Stimulated activated CD8-positive, alpha-beta memory T cell treated with anti-CD3 and anti-CD28 coated beads, Interleukin-12 subunit alpha, Interleukin-12 subunit beta, amount 100 ng/mL, for 1 hour (primary cell): ENCODE measurements at places on chromosomes 12 and 14.

DNA sequence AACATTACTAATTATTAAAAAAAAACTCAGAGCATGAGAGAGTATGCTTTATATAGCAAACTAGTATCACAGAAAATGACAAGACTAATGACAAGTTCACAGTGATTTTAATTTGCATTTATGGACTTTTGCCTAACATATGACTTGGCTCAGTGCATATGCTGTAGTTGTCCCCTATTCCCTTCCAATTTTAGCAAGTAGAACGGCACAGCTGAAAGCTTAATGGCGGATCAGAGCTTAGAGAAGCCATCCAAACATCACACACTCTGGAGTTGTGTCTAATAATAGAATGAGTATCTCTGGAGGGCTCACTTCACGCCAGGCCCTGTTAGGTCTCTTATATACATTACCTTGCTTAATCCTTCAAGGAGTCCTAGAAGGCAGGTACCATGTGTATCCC lies 13.3 kb downstream of the CNIH1 start:
- no peak for DNase-seq

DNA sequence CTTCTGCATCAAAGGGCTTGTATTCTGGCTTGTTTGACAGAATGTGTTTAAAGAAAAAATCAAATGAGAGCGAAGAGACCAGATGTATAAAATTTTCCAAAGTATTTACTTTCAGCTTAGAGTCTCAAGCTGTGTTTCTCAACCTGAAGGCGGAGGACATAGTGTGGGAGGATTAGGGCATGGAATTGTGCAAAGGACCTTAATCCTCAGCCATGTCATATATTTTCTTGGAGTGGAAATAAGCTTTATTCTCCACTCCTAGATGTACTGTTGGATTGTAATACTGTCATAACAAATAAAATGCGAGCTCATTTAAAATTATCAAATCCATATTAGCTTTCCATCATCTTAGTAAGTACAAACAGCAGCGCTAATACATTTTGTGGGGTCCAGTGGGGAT lies 154.0 kb downstream of the PAH start:
- DNase-seq = no peak

GRCh38 chr14:104974665-104975390 lies 3.3 kb downstream of the AHNAK2 start:
- DNase-seq = no peak

GRCh38 chr14:57823015-57823660 lies 42.8 kb downstream of the SLC35F4 start:
- DNase-seq = no peak

GRCh38 chr14:73283608-73284379 lies 46.5 kb downstream of the PAPLN start:
- no peak for DNase-seq

DNA sequence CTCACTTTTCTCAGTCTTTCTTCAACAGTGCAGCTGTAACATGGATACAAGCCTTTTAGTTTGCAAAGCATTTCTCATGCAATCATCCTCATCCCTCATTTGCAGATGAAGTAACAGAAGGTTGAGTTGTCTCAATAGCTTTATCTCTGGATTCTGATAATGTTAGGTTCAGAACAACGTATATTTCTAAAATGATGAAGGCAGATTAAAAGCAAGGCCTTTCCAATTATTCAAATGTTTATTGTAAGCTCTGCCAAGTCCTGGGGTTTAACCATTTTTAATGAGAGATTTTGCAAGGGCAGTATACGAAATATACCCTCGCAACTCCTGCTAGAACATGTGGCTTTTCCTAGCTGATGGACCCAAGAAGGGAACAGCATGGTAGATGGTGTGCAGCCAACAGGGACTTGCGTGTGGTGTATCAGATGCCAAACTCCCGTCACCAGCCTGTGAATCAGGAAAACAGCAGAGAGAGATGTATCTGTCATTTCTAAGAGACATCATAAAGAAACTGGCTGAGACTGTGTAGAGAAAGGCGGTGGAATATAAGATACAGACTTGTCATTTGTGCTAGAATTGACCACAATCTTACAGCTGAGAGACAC lies 319.7 kb downstream of the MED13L start:
- DNase-seq = no peak

DNA sequence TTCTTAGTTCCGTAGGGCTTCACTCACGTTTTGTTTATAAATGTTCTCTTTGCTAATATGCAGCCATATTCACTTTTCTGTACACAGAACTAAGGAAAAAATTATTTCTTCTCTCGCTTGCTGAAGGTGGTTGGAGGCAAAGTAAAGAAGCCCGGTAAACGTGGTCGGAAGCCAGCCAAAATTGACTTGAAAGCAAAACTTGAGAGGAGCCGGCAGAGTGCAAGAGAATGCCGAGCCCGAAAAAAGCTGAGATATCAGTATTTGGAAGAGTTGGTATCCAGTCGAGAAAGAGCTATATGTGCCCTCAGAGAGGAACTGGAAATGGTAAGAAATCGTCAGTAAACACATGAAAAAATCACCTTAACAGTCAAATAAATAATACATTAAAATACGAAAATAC lies 24.0 kb downstream of the CREBL2 start:
- no peak for DNase-seq

DNA sequence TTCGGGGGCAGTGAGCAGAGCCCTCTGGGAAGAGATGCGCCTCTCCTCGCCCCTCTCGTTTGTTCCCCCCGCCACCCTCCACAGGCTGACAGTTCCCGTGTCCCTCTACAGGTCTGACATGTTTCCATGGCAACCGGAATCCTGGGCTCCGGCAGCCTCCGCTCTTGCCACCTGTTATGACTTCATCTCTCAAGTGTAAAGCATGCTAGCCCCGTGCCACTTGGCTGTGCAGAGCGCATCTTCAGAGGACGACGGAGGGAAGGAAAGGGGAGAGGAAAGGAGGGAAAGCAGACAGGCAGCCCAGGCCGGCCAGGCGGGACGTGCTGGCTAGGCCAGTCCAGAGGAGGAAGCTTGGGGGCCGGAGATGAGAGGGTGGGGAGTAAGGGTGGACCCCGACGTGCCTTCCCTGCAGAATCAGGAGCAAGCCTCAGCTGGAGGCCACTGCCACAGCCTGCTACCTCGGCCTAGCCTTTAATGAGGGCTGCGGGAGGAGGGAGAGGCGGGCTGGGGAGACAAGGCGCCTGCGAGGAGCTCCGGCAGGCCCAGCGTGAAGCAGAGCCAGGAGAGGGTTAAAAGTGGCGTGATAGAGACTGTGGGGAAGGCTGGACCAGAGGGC lies 214.3 kb downstream of the DPF3 start:
- DNase-seq = no peak

DNA sequence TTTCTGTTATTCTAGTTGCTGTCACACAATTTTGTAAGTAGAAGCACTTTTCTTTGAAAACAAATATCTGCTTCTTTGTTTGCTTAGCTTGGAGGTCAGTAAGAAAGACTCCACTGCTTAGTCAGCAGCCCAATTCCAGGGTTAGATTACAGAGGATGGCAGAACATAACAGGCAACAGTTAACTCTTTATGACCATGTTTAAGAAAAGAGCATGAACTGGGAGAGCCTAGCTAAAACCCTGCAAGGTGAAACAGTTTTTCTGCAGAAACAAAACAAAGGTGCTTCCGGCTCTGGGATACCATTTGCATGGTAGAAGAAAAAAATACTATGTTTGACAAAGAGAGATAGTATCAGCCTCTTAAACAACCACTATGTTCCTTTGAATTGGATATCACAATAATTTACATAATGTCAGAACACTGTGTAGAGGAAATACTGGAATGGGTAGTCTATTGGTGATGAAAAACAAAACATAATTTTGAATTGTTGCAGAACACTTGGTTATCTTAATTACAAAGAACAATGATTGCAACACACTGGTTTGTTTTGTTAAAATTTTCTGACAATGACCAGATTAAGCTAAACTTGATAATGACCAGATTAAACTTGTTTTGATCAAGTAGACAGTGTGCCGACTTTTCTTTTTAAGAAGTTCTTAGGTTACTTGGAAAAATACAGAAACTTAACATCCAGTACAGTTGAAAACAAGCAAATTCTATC lies 22.4 kb upstream of the PPM1H start:
- DNase-seq = no peak

GRCh38 chr12:52901715-52902541 lies 2.9 kb downstream of the KRT8 start:
- no peak for DNase-seq

- DNase-seq = no peak
These were observed 13.3 kb downstream of the RAP1B start for GRCh38 chr12:68623984-68624383.

- DNase-seq = no peak
These were observed 32.8 kb downstream of the KCNMB4 start for GRCh38 chr12:70398862-70399261.

DNA sequence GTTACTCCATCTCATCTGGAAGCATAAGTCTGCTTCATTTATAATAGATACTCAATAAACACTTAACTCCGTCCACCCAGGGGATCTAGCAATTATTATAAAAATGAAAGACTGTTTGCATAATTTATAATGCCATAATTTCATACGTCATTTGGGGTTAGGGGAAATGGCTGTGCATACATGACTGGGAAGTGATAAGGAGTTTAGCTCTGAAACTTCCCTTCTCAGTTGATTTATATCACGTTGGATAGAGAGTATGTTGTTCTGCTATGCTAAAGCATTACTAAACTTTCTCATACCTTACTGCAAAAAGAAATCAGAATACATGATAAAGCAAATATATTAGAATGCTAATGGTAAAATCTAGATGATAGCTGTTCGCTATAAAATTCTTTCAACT lies 90.4 kb upstream of the DYNC1H1 start:
- no peak for DNase-seq

- no peak for DNase-seq
These were observed 1.6 kb downstream of the FAM234B start for GRCh38 chr12:13045816-13046215.

DNA sequence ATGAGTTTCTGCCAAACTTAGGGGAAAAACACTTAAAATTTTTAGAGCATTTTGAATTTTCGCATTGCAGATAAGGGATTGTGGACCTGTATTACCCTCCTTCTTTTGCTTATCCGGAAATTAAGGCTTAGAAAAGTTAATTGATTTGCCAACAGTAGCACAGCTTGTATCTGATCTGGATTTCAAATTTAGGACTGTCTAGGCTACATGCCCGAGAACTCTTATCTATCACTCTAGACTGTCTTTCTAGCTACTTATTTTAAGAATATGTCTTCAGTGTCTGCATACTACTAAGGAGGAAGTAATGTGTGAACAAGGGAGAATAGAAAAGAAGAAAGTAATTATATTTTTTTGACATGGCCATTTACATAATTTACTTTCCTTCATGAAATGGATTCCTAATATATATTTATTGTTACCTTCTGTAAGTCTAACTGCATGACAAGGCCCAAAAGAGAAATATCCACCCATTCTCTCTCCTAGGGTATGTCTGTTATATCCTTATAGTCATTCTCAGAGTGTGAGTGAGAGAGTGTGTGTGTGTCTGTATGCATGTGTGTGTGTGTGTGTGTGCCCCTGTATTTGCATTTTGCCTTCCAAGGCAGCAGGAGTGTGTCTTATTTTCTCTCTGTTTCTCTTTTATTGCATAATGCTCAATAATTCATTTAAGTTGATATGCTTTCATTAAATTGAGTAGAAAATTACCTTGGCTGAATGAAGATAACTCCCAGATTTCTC lies 132.1 kb downstream of the SLC5A8 start:
- DNase-seq = no peak

DNA sequence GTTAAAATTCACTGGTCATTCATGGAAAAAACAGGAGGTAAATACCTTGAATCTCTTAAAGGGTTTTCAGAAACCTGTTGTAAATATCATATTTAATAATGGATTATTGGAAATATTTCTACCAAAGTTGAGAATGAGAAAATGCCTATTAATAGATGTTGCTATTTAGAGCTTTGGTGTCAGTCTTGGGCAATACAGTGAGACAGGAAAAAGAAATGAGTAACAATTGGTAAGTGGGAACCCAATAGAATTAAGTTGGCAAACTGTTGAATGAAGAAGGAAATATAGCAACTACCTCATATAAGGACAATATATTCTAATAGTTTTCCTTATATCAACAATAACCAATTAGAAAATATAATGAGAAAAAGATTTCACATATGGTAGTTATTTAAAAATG lies 78.0 kb downstream of the ATF7IP start:
- no peak for DNase-seq

GRCh38 chr14:99502989-99503421 lies 21.8 kb downstream of the CCNK start:
- DNase-seq = no peak

GRCh38 chr14:75196064-75196463 lies 19.7 kb upstream of the TMED10 start:
- DNase-seq = no peak

GRCh38 chr12:55652352-55652751 lies 15.7 kb downstream of the OR10P1 start:
- no peak for DNase-seq

GRCh38 chr14:72849222-72849621 lies 44.7 kb downstream of the DPF3 start:
- no peak for DNase-seq

GRCh38 chr12:67989184-67989920 lies at the start of gene IFNG-AS1:
Gene IFNG-AS1, plus strand, starts transcription at chr12:67989447.
- no peak for DNase-seq

DNA sequence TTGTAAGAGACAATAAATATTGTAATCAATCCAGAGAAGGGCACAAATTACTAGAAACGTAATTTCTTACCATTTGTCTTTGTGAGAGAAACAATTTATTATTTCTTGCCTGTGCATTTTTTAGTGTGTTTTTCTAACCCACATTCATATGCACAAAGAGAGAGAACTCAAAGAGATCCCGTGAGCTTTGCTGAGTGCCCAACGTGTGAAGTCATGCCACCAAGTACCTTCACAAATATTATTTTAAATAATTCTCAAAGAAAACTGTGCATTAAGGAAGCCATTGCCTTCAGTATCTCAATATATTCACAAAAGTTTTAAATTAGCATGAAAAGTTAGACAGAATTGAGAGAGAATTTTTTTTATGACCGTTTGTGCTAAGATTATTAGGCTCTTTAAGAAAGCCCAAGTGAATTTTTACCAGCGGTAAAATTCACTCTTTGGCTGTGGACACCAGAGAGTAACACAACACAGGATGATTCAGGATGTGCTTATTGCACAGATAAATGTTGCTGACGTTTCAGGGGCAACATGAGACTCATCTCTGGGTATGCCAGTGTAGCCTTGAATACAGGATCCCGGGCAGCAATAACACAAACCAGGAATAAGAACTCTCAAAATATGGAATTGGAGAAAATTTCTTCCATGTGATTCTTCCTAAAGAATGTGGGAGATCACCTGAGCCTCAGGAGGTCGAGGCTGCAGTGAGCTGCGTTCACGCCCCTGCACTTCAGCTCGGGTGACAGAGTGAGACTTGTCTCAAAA lies 2.9 kb downstream of the ARHGDIB start:
- DNase-seq = no peak

- no peak for DNase-seq
These were observed 284.9 kb downstream of the RGS6 start for GRCh38 chr14:72217135-72217534.

GRCh38 chr14:69047255-69047654 lies 68.2 kb upstream of the ACTN1 start:
- no peak for DNase-seq
